Stimulated activated CD4-positive, alpha-beta T cell treated with anti-CD3 and anti-CD28 coated beads, Interleukin-15, amount 100 ng/mL, for 24 hours (primary cell): ENCODE measurements at places on chromosomes 3 and 15.

DNA sequence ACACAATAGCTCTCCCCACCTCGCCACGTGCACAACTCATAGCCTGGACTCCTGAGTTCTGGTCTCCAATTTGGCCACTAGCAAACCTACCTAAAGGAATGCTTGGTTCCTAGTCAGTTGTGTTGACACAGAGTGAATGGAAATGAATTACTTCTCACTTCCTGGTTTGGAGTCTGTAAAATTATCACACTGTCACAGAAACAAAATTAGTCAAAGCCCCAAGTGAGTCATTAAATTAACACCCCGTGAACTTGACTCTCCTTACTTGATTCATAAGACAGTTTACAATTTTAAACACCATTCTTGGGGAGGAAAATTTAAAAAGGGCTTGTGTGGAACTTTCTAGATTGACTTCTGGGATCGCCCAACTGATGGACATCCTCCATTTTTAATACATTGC is 276.2 kb upstream of the CTNNB1 start:
- DNase-seq: no peak

GRCh38 chr15:65363306-65363705 is 14.5 kb downstream of the IGDCC3 start:
- no peak for DNase-seq

GRCh38 chr15:29089731-29090616 is 179.6 kb downstream of the NSMCE3 start:
- peak; percentile 33 for DNase-seq

GRCh38 chr15:64461721-64462162 is 1.4 kb downstream of the ZNF609 start:
- peak; percentile 39 for DNase-seq

- no peak for DNase-seq
Observed at GRCh38 chr15:78167227-78167888, 18.2 kb downstream of the IDH3A start.

GRCh38 chr3:97987306-97987705 is 15.1 kb upstream of the RIOX2 start:
- DNase-seq: no peak

- no peak for DNase-seq
Observed at GRCh38 chr3:73999501-73999900, 374.8 kb upstream of the PDZRN3 start.

GRCh38 chr3:154720921-154721320 is 290.9 kb upstream of the GPR149 start:
- no peak for DNase-seq

- DNase-seq: no peak
Observed at GRCh38 chr15:70066447-70066846, 31.3 kb downstream of the TLE3 start.

DNA sequence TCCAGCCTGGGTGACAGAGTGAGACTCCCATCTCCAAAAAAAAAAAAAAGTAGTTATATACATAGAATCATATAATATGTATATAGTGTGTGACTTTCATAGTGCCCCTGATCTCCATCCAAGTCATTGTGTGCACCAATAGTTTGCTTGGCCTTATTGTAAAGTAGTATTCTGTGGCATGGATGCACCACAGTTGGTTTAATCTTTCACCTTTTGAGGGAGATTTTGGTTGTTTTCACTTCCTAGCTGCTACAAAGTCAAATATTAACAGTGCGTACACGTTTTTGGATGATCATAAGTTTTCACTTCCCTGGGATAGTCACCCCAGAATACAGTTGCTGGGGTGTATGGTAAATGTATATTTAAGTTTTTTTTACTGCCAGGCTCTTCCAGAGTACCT is 162.8 kb downstream of the PTPRG start:
- DNase-seq: no peak

- no peak for DNase-seq
Observed at GRCh38 chr3:99506-99905, 97.1 kb upstream of the CHL1 start.

DNA sequence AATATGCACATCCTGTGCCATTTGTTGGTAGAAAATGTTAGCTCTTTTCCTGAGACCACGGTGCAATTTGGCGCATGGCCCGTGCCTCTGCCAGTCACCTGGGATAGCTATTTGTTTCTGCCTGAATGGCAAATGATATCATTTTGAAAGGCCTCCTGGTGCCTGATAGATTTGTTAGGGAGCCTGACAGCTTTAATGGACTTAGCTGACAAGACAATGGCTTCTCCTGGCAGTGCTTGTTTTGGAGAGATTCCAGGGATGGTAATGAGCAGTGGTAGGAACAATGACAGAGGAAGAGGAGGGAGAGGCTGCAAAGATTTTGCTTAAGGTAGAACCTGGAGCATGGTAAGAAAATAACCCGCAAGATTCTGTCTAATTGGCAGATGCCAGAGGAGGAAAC is 268.5 kb downstream of the CLSTN2 start:
- no peak for DNase-seq

- no peak for DNase-seq
Observed at GRCh38 chr3:148828136-148828690, 602 bp downstream of the CPB1 start.

- no peak for DNase-seq
Observed at GRCh38 chr3:172530566-172530965, 7.3 kb upstream of the TNFSF10 start.

- DNase-seq: no peak
Observed at GRCh38 chr3:102084006-102084405, 234.7 kb downstream of the NFKBIZ start.

DNA sequence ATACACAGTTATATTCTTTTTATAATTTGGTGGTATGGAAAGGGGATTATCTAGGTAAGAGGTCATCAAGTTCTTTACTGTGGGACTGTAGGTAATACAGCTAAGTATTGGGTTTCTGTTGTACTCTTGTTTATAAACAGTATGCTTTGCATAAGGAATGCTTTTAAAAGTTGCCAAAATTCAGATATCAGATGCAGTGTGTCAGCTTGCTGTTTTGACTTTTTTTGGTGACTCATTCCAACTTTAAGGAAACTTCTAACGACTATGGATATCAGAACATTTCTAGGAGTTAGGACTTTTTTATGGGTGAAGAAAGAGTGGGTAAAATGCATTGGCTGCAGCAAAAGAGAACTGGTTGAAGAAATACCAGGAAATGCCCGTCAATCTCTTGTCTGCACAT is 2.8 kb downstream of the SCAANT1 start:
- DNase-seq: no peak

DNA sequence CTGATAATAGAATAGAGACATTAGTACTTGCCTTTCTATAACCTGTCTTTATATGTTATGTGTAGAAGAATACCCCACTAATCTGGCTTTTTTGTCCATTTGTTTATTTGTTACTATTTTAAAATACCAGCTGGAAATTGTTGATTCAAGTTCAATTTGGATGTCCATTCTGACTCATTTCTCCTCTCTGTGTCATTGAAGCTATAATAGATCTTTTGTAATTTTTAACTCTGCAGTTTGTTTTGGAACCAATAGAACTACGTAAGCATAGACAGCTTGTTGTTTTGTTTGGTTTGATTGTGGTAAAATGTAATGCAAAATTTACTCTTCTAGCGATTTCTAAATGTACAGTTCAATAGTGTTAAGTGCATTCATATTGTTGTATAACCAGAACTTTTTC is 390.4 kb downstream of the ZIC1 start:
- DNase-seq: no peak

- DNase-seq: no peak
Observed at GRCh38 chr3:107929088-107929487, 161.7 kb downstream of the CD47 start.

GRCh38 chr3:184631472-184631861 is 69.9 kb downstream of the EPHB3 start:
- no peak for DNase-seq

DNA sequence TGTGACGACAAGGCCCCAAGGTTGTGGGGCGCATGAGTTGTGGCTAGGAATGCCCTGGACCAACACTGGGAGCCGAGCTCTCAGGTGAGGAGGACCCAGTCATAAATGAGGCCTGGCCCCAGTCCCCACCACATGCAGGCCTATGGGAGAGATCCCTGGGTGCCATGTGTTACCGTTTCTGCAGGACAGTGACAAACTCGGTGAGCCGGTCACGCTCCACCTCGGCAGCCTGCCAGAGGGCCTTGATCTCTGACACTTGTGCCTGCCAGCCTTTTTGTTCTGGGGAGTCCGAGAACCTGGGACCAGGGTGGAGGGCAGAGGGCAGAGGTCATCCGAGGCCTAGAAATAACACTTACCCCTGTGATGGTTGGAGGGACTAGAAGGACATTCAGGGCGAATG is 27.7 kb upstream of the HHATL start:
- no peak for DNase-seq

DNA sequence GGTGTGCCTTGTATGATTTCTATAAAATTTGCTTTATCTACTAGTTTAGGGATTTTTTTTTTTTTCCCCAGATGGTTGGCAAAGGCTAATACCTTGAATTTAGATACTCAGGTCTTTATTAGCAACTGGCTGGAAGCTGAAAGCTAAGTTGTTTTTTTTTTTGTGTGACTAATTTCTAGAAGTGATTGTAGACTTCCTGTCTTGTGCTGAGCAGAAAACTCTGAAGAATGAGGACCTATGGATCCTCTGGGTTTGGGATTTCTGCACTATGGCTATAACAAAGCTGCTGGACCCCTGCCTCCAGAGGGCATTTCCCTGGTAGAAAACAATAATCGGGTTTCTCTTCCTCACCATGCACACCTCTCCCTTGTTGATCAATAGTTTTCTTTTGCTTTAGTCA is 10.0 kb downstream of the ARIH2 start:
- no peak for DNase-seq

GRCh38 chr3:153927107-153927506 is 194.1 kb upstream of the ARHGEF26 start:
- no peak for DNase-seq

DNA sequence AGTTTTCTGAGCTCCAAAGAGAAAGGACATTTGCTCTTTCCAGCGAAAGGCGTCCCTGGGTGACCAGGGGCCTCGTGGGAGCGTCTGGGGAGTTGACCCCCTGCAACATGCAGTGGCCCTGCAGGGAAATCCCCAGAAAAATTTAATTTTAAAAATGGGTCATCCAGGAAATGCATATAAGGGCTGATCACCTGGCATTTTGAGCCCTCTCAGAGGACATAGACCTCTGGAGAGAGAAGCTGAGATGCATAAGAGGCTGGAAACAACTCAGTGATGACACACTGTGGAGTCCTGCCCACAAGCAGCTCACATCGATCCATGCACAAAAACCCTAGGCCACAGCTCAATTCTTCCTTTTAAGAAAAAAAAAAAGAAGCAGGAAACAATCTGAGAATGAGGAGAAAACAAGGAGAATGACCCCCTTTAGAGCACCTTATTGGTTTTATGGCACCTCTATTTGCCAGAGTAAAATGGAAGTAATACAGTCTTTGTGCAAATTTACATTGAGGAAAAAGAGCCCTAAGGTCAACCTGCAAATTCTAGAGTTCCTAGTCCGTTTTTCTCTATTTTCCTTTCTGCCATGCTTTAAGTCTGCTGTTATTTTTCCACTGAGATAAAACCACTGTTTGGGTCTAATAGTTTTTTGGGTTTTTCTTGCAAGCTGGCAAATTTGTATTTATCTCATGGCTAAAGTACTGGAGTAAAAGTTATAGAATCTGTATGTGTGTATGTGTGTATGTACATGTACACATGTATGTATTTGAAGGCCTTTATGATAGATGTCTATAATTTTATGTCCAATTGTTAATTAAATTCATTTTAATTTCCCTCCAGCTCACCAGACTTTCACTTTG is 6.9 kb upstream of the BDH1 start:
- no peak for DNase-seq

DNA sequence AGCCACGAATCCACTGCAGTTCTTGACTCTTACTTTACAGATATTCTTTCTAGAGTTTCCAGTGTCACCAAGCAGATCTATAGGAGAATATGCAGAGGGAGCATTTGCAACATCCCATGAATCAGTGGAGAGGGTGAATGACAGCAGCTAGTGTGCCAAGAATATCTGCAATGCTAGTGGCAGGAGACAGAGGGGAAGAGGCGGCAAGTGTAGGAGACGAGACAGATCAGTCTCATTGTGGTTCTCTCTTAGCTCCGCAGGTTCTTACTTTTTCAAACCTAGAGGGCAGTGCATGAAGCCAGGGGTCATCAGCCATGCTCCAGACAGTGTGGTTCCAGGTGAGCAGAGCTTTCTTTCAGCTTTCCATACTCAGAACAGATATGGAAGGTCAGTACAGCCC is 744 bp downstream of the ZNF619 start:
- DNase-seq: no peak

- no peak for DNase-seq
Observed at GRCh38 chr3:39249453-39250115, 30.3 kb downstream of the CX3CR1 start.

DNA sequence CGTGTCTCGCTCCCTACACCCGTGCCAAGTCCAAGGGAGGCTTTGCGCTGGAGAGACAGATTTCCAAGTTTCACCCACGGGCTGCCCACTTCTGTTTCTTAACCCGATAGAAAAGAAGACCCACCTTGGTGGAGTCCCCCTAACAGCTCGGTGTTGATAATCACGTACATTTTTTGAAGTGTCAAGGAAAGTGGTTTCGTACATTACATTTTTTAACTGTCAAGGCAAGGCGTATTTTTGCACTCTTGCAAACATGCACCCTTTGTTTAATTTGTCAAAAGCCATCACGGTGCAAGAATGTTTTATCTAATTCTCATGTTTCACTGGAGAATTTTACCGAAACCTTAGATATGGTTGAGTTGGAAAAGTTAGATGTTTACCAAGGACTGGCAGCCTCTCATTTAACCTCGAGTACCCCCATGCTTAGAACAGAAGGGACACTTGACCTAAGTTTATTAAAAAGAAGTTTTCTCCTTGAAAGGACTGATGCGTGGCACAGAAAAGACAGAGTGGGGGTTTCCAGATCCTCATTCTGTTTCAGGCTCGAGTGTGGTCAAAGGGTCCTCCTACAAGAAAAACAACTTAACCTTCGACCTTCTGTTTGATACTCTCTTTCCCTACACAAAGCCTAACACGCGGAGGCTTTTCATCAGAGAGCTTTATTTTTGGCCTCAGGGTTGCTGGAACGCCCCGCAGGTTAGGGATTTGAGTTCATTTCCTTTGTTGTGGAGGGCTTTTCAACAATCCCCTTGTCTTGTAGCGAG is 882 bp downstream of the GXYLT2 start:
- DNase-seq: no peak

GRCh38 chr3:14147617-14148016 is 22.8 kb downstream of the TMEM43 start:
- DNase-seq: no peak

- DNase-seq: no peak
Observed at GRCh38 chr3:153595186-153595815, 433.3 kb downstream of the RAP2B start.

DNA sequence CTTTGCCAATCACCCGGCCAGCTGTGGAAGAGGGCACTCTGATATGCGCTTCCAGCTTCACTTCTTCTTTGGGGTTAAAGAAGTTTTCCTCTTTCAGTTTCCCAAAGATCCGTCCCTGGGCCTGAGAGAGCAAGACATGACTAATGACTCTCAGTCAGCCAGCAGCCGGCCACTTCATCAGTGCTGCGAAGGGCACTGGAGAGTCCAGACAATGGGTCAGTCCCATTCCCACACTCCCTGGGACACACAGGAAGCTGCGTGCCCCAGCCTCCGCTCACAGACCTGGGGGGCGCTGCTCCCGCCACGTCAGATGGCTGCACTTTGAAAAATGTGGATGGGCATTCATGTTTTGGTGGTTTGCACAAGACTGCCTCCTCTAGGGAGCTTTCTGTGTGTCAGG is 63.3 kb downstream of the SENP2 start:
- DNase-seq: no peak

- DNase-seq: no peak
Observed at GRCh38 chr3:31918179-31919150, 62.6 kb downstream of the OSBPL10 start.

GRCh38 chr15:56693761-56694160 is 39.5 kb downstream of the ZNF280D start:
- no peak for DNase-seq
